ENCODE measurements at places on chromosomes 7 and 10.

DNA sequence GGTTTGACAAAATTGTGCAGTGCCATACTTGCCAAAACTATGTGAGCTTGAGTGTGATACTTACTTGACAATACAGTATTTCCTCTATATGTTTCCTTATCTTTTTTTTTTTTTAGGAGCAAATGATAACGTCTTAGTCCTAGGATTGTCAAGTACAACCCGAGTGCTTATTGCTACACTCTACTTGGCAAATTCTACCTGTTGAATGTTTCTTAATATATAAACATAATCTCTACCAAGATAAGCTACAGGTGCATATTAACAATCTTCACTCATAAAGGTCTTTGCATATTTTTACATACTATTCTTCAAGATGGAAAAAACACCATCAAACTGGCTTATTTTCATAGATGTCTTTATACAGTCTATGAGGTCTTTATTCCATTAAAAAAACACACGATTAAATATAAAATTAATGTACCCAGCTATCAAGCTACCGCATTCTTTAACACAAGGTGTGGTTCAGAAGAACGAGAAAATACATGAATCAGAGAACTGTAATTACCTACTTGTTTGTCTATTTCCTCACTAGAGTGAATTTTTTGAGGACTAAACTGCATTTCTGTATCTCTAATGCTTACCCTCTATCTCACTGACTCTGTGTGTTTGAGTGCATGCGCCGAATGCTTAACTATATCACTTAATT is 76.1 kb upstream of the PDSS1 start:
- no peak for DNase-seq

GRCh38 chr7:11124856-11125559 is 151.3 kb downstream of the PHF14 start:
- no peak for DNase-seq

- DNase-seq, result no peak
These were observed 999.1 kb upstream of the MBL2 start for GRCh38 chr10:53771701-53772100.

DNA sequence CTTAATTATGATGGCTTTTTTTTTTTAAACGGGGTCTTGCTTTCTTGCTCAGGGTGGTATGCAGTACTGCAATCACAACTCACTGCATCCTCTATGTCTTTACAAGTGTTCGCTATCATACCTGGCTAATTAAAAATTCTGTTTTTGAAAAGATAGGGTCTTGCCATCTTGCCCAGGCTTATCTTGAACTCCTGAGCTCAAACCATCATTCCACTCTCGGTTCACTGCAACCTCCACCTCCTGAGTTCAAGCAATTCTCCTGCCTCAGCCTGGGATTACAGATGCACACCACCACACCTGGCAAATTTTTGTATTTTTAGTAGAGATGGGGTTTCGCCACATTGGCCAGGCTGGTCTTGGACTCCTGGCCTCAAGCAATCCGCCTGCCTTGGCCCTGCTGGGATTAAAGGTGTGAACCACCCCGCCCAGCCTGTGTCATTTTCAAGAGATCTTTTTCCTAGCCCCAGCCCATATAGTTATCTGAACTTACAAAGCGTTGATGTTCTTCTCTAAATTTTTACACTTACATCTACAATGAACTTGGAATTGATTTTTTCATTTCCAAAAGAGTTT is 6.0 kb downstream of the HNRNPF start:
- DNase-seq, result no peak

GRCh38 chr7:29285444-29285793 is 90.8 kb downstream of the CHN2 start:
- no peak for DNase-seq

DNA sequence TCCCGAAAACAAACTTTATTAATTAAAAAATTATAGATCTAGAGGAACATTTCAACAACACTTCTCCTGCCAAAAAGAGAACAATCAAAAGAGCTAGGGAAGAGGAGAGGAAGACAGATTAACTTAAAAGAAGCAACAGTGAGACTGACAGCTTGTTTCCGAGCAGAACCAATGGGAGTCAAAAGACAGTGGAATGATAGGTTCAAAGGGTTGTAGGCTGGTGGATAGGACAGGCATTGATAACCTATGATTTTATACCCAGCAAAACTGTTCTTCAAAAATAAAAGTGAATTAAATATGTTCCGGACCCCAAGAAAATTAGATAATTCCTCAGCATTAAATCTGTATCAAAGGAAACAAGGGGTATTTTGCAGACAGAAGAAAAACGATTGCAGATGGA is 207.6 kb downstream of the MAD1L1 start:
- no peak for DNase-seq

DNA sequence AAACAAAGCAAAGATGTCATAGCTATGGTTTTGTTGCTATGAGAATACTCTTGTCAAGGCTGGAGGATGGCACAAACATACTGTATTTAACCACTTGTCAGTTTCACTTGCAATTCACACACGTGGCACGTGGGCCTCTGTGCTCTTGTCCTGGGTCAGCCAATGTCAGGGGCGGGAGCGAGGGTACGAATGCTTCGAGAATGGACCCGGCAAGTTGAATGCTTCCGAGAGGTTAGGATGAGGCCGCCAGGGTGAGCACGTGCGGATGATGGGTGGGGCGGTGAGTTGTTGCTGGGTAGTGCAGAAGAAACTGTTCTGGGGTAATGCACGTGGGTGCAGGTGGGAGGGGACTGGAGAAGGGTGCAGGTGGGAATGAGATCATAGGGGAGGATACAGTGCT is 10.4 kb upstream of the OCM2 start:
- no peak for DNase-seq
